AG10803 (cell line): ENCODE measurements at places on chromosomes 12 and 14.

DNA sequence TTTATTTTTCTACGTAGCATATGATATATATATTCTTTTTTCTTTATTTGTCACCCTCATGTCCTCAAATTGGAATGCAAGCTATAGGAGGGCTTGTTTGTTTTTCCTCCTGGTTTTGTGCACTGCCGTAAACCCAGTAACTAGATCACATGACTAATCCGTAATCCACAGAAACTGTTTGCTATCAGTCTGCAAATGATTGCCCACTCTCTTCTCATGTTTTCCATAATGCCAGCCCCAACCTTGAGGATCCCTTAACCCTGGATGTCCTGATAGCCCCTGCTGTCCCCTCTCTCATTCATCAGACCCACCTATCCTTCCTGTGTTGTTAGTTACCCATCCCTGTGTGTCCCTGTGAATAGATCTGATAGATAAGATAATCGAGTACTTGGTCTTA is 94.0 kb downstream of the TSPAN9 start:
- DNase-seq: no peak

- DNase-seq: peak; percentile 64
These were observed 2.0 kb downstream of the TPI1 start for GRCh38 chr12:6869049-6870021.

DNA sequence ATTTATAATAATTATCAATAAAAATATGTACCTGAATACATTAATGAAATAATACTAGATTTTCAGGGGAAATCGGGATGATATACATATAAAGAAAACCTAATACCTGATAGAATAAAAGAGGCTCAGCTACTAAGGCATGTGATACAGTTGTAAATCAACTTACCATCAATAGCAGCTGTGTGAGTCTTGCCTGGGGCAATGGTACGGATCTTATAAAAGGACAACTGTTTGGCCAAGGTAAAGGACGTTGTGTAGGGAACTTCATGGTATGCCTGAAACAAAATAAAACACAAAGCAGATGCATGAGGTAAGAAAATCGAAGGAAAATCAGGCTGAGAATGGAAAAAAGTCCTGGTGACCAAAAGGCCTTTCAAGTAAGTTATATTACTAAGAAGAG is 25.4 kb downstream of the NEK9 start:
- no peak for DNase-seq

- DNase-seq: no peak
These were observed 21.3 kb downstream of the TSPAN9 start for GRCh38 chr12:3098436-3098835.

GRCh38 chr12:46107591-46107990 is 117.2 kb upstream of the SCAF11 start:
- no peak for DNase-seq

DNA sequence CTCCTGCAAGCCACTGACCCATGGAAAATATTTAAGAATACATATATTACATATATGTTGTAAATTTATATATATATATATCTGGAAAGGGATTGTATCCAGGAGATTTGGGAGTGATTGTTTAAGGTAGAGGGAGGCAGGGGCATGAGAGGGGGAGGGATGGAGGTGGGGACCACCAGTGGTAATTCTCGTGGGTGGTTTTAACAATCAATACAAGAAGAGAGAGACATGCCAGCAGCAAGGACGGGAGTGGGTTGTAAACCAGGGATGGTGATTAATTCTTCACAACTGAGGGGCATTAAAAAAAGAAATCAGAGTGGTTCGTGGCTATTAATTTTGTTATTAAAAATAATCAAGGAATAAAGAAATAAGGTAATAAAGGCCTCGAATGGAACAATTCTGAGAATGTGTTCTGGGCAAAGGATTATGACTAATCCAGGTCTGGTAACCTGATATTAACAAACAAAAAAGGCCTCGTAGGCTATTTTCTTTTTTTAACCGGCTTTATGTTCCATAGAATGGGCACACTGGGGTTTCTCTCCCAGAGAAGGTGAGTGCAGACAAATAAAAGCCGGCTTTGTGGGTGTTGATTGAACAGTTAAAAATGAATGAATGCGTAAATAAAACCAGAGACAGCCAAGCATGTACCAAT is 8.3 kb upstream of the RTL1 start:
- no peak for DNase-seq

- no peak for DNase-seq
These were observed 8.1 kb downstream of the RTL1 start for GRCh38 chr14:100895411-100895810.

- no peak for DNase-seq
These were observed 895 bp upstream of the ANKS1B start for GRCh38 chr12:99985631-99986030.

DNA sequence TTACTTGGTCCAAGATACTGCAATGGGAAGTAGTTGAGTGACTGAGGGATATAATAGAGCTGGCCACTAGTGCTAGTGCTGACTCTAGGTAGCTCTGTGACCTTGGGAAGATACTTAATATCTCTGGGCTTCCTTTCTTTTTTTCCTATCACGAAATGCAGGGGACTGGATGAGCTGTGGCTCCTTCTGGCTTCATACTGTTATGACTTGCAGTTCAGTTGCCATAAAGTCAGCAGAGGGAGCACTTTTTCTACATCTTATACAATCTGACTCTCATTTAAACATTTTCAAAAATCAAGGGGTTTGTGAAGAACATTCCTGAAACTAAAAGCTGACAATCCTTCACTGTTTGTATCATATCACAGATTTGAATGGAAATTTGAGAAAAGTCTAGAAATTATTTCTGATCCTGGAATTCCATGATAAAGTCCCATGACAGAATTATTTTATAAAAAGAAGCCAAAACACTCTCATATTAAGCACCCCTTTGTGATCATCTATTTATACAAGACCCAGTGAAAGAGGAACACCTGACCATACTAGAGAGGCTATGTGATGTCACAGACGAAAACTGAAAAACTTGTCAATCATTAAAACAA is 5.3 kb downstream of the BHLHE41 start:
- peak; percentile 74 for DNase-seq

GRCh38 chr12:98744680-98745079 is 99.6 kb downstream of the APAF1 start:
- no peak for DNase-seq

DNA sequence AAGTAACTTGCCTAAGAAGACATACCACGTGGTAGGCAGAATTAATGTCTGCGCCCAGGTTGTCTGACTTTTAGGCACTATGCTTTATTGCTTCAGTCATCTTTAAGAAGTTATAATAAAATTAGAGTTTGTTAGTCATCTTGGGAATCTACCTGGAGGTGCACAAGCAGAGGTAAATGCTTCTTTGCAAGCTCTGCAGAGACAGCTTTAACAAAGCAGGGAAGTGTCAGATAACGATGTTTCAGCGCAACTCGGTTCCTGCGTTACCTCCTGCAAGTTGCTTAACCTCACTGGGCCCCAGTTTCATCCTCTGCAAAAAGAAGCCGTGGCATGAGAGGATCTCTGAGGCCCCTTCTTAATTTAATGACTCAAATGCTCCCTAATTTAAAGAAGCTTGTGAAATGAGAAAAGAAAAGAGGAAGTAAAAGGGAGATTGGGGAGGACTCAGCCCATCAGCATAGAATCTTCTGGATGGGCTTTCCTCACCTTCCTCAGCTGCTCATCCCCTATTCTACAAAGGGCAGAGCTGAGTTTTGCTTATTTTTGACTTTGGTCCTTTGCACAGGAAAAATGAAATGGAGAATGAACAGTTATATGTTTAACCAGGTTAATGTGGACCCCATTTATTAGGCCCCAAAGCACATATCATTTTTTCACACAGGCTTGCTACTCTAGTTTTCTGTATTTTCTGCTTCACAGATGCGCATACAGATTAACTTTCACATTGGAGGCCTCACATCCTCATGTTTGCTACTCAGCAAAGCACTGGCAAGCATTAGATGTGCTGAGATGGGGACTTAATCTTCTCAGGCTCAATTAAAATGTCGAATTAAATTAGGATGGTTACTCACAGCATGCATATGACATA is 5.1 kb downstream of the ARHGDIB start:
- no peak for DNase-seq

- DNase-seq: no peak
These were observed 44.4 kb upstream of the PPP2R5C start for GRCh38 chr14:101716956-101717662.

DNA sequence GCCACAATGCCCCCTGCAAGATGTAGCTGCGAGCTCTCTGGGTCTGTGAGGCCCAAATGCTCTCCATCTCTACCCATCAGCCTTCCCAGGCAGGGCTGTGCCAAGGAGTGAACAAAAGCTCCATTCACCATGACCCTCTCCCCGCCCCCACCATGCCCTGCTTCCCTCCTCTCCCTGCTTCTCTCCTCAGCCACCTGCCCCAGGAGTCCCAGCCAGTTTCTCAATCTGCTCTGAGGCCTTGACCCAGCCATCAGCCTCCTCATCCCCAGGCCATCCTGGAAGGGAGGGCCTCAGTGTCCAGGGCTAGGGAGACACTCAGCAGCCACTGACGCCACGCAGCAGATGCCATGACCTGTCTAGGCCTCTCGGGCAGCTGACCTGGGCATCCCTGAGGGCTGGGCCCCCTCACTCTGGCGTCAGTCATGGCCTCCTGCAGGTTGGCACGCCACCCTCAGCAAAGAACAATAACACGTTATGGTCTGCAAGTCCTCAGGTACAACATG is 8.5 kb upstream of the KRT5 start:
- no peak for DNase-seq

- DNase-seq: peak; percentile 17
These were observed 6.4 kb downstream of the TMEM121 start for GRCh38 chr14:105532735-105533141.

- no peak for DNase-seq
These were observed 196.7 kb upstream of the PELI2 start for GRCh38 chr14:55921511-55921910.

DNA sequence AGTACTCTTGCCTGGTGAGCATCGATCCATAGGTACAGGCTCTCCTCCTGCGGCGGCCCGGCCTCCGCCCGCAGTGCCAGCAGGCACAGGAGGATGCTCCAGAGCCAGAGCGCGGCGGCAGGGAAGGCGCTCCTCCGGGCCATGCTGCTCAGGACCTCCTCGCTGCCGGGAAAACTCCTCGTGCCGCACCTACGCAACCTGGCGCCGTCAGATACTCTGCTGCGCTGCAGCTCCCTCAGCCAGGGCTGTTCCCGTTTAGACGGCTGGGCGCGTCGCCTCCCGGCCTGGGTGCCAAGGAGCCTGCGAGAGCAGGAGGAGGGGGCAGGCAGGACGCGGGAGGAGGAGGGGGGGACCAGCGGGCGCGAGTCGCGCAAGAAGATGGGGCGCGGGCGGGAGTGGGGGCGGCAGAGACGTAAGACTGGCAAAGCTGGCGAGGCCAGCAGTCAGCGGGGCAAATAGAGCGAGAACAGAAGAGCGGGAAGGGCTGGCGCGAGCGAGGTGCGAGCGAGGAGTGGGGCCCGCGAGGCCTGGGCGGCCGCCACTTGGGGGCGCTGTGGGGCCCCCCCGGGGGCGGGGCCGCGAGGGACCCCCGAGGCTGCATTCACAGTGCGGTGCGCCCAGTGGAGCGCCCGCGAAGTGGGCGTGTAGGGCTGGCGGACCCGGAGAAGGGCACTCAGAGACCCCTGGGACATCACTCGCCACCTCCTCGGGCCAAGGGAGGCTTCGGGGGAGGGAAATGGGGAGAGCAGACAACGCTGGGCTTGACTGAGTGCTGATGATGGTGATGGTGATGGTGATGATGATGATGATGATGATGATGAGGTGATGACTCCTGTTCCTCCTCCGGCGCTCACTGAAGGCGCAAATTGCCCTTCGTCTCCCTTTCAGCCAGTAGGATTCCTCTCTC is at the start of gene WIF1:
TSS of gene WIF1 (minus strand) at position 257 of the 907 bp plus-strand sequence. CDS start at position 143, 114 bp downstream.
- DNase-seq: no peak

GRCh38 chr12:122064780-122065588 is 13.6 kb upstream of the MLXIP start:
- peak; percentile 82 for DNase-seq

DNA sequence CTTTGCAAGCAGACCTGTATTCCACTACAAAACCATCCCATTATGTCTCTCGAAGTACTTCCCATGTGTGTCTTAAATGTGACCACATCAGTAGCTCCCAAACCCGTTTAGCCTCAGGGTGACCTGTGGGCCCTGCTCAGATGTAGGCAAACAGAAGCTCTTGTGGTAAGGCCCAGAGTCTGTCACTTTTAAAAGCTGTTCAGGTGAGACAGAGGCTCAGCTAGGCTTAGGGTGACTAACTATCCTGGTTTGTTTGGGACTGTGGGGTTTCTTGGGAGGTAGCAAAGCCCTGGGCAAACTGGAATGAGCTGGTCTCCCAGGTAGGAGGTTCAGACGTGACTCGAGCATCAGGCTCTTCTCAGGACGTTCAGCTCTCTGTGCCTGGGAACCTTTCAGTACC is 64.5 kb upstream of the VASH1 start:
- no peak for DNase-seq

DNA sequence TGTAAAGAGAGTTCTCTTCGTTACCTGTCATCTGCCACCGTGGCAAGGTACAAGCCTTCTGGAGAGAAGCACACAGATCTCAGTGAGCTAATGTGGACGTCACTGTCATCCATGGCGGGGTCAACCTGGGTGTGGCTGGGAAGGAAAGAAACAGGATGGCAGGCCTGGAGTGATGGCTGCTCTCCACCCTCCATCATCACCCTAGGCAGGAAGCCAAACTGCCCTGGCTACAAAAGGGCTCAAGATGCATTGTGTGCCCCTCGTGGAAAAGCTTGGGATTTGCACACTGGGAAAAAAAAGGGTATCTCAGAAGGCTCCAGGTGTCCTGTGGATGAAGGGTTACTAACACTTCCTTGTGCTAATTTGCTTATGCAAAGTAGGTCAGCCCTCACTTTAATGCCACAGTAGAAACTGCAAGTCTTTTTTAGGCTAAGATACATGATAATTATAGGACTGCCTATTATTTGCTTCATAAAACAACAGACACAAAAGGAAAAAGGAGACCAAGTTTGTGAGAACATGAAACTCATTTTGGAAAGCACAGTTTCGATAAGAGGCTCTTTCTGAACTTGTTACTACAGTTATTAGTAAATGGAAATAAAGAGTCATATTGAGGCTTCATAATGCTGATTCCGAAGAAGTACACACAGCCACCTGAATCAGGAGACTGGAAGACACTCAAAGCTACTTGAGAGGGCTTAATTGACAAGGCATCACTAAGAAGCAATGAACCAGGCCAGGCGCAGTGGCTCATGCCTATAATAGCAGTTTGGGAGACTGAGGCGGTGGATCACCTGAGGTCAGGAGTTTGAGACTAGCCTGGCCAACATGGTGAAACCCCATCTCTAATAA is 18.9 kb downstream of the RFC5 start:
- DNase-seq: peak; percentile 38

DNA sequence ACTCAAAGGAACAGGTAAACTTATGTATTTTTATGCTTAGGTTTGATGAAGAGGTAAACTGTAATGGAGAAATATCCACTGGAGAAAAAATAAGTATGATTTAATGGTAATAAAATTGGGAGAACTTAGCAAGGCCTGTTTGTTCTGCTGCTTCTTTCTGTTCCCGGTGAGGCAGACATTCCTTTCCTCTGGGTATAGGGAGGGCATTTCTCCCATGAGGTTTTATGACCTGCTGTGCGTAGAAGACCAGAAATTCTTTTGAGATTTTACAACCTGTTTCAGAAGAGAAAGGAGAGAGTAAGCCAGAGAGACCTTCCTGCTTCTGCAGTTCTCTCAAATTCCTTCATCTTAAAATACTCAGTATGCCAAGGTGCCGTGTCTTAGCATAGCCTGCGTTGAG is 139.4 kb upstream of the RMST start:
- no peak for DNase-seq

- no peak for DNase-seq
These were observed 135.0 kb upstream of the AMIGO2 start for GRCh38 chr12:47214771-47215170.
